C1 segment of cervical spinal cord (tissue), 14 donors: ENCODE measurements at places on chromosomes 5 and 9.
A peak's percentile ranks its signal among the peaks of the same experiment; 100 is the strongest.

- no peak for DNase-seq
Measured at GRCh38 chr9:113398796-113399195, 2.3 kb downstream of the ALAD start.

DNA sequence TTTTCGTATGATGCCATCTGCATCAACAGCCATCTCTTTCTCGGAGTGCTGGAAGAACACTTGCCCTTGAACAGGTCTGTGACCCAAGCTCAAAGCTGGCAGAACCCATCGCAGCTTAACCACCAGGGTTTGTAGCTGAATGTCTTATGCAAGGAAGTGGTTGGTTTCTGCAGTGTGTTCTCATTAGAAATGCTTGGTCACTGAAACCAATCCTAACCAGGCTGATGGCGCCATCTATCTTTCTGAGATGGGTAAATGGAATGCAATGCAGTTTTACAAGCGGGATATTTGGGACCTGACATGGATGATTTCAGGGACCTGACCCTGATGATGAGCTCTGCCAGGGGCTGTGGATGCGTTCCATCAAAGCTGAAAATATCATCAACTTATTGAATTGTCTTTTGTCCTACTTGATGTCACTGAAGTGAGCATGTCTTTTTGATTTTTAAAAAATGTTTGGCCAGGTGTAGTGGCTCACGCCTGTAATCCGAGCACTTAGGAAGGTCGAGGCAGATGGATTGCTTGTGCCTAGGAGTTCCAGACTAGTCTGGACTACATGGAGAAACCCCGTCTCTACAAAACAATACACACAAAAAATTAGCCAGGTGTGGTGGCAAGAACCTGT, 28.7 kb downstream of the DMRT3 start:
- peak; percentile 8 for DNase-seq

GRCh38 chr5:168324859-168325630, 33.6 kb downstream of the WWC1 start:
- peak; percentile 55 for DNase-seq

GRCh38 chr5:32326216-32326772, 13.6 kb upstream of the MTMR12 start:
- DNase-seq = no peak
